Progenitor cell of endocrine pancreas (in vitro differentiated cells): ENCODE measurements at places on chromosomes 3 and 15.

DNA sequence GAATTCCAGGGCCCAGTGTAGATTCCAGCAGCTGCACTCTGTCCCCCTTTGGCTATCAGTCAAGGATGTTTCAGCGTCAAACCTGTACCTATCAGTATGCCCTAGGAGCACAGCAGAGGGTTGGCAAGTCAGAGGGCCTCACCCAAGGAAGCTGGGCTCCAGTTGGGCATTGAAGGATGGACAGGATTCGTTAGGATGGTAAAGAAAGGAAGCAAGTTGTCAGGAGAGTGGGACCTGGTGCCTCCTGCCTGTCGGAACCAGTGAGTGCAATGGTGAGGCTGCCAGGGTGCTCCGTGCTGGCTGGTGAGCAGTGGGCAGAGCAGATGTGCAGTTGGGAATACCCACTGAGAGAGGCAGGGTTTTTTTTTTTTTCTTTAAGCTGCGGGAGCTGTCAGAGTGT, 157.2 kb downstream of the CHDH start:
- no peak for DNase-seq

GRCh38 chr3:76500746-76501275, 539.1 kb upstream of the ROBO2 start:
- DNase-seq, result no peak

- no peak for DNase-seq
Measured at GRCh38 chr3:47394881-47395280, 14.1 kb downstream of the PTPN23 start.

GRCh38 chr3:19213603-19214220, 65.4 kb downstream of the KCNH8 start:
- no peak for DNase-seq

- DNase-seq, result no peak
Measured at GRCh38 chr3:61299343-61300005, 48.2 kb upstream of the FHIT start.

GRCh38 chr3:13711911-13712650, 163.2 kb downstream of the FBLN2 start:
- DNase-seq, result peak; percentile 2

DNA sequence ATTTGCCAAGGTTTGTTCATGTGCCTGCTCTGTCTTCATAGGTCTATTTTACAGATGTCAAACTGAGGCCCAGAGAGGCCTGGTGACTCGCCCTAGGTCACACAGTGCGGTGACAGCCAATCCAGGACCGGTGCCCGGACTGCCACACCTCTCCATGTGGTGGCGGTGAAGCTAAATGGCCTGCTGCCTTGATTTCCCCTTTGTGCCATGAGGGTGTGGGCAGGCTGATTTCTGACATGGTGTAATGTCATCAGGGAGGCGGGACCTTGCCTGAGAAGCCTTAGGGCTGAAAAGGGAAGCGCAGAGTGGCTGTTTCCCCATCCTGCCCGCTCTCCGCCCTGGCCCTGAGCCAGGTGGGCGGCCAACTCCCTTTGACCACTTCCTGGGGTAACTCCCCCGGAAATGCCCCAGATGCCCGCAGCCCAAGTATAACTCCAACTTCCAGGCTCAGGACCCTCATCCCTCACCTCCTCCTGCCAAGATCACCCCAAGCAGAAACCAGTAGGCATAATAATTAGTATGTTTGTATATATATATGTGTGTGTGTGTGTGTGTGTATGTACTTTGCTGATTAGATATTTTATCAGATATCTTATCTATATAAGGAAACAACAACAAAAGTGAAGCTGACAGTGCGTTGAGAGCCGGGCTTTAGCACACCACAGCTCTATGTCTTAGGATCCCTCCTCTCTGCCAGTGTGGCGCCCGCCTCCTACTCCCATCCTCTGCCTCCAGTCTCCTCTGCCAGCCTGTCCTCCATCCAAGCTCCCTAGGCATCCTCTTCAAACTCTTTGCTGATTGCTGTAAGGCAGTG, 63.9 kb downstream of the IQSEC1 start:
- DNase-seq, result no peak
